ENCODE measurements at places on chromosomes 11 and 22.
A peak's percentile ranks its signal among the peaks of the same experiment; 100 is the strongest.

DNA sequence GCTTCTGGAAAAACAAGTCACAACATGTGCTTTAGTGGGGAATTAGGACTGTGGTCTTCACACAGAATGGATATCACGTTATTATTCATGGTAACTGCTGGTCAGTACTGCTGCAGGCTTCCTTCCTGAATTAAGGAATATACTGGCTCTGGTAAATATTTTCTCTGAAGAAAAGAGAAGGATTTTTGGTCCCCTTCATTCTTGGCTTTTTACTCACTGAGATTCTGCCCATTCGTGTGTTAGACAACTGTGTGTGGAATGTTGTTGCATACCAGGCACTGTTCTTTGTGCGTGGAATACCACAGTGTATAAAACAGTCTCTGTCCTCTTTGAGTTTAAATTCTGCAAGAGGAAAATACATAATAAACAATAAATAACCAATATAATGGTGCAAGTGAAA is 80.3 kb downstream of the ALX4 start:
- DNase-seq: peak; percentile 25

- no peak for DNase-seq
Measured at GRCh38 chr22:35344956-35345690, 35.8 kb upstream of the HMOX1 start.

GRCh38 chr11:134480136-134480712 is 68.2 kb upstream of the B3GAT1 start:
- no peak for DNase-seq

DNA sequence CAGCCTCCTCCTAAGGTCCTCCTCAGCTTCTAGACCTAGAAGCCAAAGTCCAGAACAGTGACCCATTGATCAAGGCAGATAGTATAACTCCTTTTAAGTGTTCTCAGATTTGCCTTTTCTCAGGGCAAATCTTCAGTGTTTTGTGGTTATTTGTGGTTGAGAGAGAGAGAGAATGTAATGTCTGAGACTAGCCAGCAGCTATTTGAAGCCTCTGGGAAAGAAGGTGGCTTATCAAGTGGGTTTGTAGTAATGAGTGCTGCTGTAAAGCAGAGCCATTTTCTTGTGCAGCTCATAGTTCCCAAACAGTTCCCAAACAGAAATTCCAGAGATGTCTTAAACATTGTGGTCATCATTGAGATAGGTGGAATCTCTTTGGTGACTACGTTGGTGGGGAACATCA is 89.5 kb downstream of the RNF169 start:
- no peak for DNase-seq

DNA sequence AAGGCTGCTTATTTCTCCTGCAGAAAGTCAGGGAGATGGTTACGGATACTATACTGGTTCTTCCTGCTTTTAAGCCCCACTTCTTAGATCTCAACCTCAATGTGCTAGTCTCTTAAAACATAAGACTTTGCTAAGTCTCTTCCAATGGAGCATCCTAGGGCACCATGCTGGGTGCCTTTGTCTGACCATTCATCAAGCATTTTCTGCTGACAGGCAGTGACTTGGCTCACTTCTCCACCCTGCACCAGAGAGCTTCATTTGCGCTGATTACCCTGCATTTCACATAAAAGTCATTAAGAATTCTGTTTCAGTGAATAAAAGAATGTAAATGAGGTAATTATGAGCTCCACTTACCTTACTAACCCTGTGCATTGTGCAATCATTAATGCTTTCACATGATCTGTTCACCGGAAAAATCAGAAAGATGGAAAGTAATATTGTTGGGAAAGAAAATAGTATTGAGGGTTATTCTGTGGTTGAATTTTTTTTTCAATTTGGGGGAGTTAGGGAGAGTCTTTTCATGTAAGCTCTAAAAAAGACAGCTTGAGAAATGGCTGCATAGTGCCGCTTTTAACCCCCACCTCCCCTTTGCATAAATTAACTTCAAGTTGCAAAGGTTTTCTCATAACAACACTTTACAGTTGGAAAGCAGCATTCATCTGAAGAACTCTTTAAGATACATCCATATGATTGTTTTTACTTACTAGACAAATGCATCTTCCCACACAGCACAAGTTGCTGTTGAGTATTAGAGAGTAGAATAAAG is 677.3 kb upstream of the KIRREL3 start:
- DNase-seq: no peak

- no peak for DNase-seq
Measured at GRCh38 chr11:117997823-117998579, 11.8 kb downstream of the IL10RA start.

GRCh38 chr11:9607511-9607899 is 34.0 kb downstream of the WEE1 start:
- no peak for DNase-seq

DNA sequence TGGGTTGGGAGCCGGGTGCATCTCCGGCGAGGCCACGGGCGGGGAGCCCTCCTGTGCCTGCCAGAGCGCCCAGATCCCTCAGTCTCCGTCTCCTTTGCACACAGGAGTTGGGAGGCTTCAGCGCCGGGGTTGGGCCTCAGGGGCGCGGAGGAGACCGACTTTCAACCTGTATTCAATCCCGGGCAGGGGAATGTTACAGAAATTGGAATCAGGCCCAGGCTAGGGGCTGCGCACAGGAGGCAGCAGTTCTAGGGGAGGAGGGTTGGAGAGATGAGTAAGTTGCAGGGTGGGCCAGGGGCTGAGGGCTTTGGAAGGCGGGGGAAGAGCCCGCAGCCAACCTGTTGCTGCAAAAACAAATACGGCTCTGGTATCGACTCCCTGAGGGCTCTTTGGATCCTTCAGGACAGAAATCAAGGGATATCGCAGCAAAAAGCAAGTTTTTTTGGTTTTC is 640 bp upstream of the KCNA4 start:
- DNase-seq: no peak

DNA sequence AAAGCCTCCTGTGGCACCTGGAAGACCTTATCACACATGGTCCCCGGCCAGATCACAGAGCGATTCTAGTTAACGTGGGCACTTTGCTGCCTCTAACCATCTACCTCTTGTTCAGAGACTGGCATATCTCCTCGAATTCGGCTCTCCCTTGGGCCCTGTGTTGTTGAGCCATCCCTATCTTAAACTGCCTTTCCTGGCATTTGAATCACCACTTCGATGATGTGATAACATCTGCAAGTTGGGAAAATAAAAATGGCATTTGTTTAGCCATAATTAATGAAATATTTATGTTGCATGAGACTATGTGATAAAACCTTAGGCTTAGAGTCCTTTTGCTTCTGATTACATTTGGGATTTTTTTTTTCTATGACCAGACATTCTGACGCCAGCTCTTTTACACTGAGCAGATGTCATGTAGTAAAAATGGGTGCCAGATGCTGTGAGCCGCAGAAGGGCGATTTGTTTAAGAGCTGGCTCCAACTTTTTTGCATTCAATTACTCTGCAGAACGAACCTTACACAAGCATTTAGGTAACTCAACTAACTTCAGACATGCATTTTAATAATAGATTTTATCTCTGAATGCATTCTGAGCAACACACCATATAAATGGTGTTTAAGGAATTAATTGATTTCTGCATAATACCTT is 58.5 kb upstream of the PARVA start:
- DNase-seq: peak; percentile 51

DNA sequence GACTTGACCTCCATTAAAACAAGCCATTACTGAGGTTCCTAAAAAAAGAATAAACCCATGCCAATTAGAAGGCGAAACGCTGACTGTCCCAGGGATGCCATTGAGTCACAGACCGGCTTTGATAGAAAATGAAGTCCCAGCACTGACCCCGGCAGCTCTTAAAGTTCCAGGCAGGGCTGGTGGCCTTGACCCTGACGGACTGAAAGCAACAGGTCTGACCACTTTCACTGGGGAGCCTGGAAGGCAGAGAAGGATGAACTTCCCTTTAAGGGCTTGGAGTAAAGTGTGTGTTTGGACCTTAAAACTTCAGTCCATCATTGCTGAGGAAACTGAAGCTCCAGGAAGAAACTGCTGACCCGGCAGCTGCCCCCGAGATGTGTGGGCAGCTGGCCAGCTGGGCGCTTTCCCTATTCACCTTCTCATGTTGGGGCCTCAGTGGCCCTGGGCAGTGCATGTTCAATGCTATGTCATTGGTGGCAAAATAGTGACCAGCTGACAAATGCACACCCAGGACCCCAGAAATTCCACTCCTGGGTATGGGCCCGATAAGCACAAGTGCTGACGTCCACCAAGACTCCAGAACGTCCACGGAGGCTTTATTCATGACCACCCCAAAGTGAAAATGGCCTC is 18.9 kb upstream of the EFCAB6 start:
- no peak for DNase-seq

GRCh38 chr11:27717377-27717776 is 17.1 kb upstream of the BDNF start:
- peak; percentile 31 for DNase-seq

- DNase-seq: peak; percentile 29
Measured at GRCh38 chr11:126544108-126545056, 188.9 kb downstream of the ST3GAL4 start.

- no peak for DNase-seq
Measured at GRCh38 chr11:10622957-10623791, 54.7 kb upstream of the LYVE1 start.

- no peak for DNase-seq
Measured at GRCh38 chr11:100791860-100792259, 104.8 kb downstream of the ARHGAP42 start.

Data from fibroblast of pulmonary artery (primary cell).